ENCODE measurements at places on chromosomes 12 and 14.

- DNase-seq = no peak
Observed at GRCh38 chr14:53915364-53916014, 41.1 kb downstream of the BMP4 start.

- DNase-seq = no peak
Observed at GRCh38 chr12:101806265-101806664, 24.5 kb downstream of the GNPTAB start.

GRCh38 chr14:25044106-25044698 lies 5.7 kb downstream of the STXBP6 start:
- no peak for DNase-seq

DNA sequence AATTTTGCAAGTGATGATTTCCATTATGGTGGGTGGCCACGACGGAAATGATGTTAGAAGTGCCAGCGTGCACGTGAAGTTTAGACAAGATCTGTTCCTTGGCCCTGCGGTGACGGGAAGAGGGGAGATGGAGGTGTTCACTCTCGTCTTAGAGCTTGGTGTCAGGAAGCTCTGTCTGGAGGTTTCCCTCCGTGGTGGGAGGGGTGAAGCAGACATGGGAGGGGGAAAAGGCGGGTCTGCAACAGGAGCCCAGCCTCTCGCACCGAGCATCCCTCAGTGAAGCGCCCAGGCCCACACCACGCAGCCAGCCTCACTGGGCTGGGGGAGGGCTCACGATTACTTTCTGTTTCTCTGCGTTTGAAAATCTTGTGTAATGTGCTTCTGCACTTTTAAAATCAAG lies 26.3 kb downstream of the EML1 start:
- DNase-seq = no peak

DNA sequence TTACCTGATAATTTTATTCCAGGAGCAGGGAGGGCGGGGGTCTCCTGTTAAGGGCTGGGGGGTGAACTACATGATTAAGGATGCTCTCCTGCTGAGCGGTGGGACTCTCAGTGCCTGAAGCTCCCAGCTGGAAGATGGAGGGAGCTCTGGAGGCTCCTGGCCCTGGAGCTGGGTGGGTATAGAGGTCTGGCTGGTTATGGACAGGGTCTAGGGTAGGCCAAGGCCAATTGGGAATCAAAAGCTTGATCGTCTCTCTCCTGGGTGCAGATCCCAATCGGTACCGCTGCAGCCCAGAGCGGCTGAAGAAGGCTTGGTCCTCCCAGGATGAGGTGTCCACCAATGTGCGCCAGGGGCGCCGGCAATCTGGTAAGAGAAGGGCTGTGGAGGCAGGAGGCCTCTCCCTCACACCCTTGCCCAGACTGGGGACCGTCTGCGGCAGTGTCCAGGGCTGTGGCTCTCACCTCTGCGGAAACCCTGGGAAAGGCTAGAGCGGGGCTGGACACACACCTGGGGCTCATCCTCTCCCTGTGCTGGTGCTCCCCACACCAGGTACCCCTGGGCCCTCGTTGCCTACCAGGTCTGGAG lies 28.4 kb downstream of the PLEKHG3 start:
- no peak for DNase-seq

GRCh38 chr14:69151458-69152180 lies 1.3 kb downstream of the DCAF5 start:
- peak; percentile 78 for DNase-seq

GRCh38 chr14:103693515-103693914 lies 21.7 kb downstream of the XRCC3 start:
- DNase-seq = no peak

DNA sequence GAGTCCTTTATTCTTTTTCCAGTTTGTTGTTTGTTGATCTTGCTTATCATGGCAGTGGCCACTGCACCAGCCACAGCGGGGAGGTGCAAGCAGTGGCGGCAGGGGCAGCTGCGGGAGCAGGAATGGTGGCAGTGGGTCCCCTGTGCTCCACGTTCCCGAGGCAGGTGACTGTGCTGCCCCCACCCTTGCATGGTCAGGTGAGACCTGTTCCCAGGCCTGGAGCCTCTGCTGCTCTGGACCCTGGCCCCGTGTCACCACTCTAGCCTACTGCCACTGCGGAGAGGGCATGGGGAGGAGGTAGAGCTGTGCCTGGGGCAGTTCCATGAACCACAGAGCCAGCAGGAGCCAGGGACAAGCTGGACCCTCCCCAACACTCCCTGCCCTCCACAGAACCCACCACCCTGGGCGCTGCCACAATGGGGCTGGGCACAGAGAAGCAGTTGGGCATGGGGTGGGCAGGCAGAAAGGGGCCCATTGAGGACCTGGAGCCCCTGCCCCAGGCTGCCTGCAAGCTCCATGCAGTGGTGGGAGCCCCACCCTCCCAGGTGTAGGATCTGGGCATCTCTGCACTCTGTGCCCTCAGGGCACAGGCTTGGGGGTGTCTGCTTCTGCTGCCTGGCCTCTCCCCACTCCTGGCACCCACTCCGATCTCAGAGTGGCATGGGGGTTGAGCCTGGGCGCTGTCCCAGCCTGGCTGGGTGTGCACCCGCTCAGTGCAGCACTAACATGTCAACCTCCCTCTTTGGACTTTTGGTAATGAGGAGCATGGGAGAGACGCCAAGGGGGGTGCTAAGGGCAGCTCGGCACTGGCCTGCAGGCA lies 23.1 kb upstream of the WDR20 start:
- DNase-seq = no peak

DNA sequence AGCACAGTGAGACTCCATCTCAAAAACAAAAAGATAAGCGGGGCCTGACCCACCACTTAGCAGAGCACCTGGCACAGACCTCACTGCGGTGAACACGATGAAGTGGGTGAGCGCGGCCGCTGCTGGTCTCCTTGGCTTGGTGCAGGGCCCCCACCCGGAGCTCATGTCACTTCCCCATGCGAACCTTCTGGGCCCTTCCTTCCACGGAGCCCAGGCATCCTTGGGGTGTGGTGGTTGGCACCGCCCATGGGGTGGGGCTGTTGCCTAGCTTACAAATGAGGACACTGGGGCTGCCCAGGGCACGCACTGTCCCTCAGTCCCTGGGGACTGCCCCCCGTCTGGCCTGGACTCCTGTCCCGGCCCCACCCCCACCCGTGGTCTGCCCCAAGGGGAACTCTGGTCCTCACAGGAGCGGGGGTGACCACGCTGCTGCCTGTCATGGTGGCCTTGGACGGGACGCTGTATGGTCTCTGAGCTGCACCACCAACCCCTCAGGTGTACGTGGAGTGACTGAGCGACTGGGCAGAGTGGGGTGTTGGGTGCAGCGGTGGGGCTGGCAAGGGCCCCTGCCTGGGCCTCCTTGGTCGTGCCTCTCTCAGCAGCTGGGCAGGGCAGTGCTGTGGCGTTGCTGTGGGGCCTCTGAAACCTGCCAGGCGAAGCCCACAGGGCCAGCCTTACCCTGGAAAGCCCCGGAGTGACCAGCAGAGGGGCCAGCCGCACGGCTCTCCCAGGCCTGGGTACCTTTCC lies 15.3 kb downstream of the FBRSL1 start:
- peak; percentile 45 for DNase-seq

GRCh38 chr12:62292761-62293344 lies 32.6 kb downstream of the USP15 start:
- no peak for DNase-seq

DNA sequence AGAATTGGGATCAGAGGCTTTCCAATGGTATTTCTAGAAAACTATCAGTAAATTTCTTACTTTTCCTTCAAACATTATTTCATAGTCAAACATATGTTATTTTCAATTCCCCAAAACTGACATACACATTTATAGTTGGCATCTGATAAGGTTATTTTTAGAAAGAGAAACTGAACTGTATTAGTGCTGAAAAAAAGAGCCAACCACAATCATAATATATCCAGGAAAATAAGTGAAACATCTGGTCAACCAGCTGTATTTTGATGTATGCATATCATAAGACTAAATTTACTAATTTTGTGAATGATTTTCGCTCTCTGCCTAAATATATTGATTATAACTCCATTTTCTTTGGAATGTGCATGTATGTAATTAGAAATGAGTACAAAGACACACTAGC lies 554.2 kb downstream of the FLRT2 start:
- DNase-seq = no peak

GRCh38 chr12:20210621-20211215 lies 157.6 kb upstream of the PDE3A start:
- peak; percentile 69 for DNase-seq

GRCh38 chr14:99138999-99139865 lies 132.8 kb downstream of the BCL11B start:
- no peak for DNase-seq

DNA sequence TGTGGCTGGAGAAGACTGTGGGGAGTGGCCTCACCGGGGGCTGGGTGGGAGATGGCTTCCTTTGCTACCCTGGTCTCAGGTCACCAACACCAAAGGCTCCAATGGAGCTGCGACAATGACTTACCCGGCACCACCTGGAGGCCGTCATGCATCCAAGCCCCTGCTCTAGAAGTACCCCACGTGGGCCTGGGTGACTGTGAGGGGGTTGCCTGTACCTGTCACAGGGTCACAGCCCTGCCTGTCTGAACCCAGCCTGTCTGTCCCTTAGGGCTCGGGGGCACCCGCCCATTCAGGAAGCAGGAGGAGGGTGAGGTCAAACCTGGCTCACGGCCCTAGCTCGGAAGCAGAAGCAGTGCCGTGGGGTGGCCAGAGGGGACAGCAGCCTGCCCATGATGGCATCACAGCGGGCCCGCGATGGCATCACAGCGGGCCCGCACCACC lies 18.9 kb downstream of the ABCB9 start:
- DNase-seq = no peak

GRCh38 chr12:53097207-53097563 lies 282 bp upstream of the IGFBP6 start:
- no peak for DNase-seq

- no peak for DNase-seq
Observed at GRCh38 chr14:59698793-59699192, 122.2 kb upstream of the CCDC175 start.

- no peak for DNase-seq
Observed at GRCh38 chr12:32178341-32179010, 71.8 kb downstream of the BICD1 start.

DNA sequence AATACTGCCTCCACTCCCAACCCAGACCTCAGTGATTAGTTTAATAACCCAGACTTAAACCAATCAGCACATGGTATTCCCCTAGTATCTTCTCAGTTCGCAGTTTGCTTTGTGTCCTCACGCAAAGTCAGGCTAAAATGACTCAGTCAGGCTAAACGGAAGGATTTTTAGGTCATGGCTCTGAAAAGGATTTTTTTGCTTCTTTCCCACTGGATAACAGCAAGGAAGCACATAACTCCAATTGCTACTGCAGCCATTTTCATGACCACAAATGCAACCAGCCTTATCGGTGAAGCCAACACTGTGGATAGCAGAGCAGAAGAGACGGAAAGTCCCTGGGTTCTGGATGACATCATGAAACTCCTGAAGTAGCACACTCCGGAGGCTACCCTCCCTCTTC lies 67.7 kb downstream of the ZC3H14 start:
- DNase-seq = no peak

DNA sequence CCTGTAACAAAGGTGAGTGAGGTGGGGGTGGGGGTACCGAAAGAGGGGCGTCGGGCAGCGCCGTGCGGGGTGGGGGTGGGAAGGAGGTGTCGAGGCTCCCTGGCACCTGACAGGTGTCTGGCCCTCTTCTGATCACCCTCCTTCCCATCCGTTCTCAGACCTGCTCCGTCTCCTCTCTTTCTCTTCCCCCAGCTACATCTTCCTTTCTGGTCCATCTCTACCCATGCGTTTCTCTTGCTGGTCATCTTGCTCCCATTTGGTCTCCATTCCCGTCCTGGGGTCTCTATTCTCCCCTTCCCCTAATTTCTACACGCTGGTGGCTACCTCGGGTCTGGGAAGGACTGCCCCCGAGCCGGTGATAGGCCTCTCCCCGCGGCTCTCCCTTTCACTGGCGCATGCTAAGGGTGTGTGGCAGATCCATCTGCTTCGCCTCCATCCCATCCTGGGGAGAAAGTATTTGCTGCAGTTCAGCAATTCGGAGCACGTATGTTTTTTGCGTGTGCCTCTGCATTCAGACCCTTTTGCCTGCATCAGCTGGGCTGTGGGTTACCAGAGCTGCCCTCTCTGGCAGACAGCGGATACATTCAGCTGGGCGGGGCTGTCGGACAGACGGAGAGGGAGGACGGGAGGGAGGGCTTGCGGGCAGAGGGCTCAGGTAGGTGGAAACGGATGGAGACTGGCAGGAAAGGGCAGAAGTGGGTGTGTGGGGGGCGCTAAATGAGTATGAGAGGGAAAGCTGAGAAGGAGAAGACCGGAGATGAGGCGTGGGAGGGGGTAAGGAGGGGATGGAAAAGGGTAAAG lies 730 bp downstream of the CLSTN3 start:
- peak; percentile 54 for DNase-seq

DNA sequence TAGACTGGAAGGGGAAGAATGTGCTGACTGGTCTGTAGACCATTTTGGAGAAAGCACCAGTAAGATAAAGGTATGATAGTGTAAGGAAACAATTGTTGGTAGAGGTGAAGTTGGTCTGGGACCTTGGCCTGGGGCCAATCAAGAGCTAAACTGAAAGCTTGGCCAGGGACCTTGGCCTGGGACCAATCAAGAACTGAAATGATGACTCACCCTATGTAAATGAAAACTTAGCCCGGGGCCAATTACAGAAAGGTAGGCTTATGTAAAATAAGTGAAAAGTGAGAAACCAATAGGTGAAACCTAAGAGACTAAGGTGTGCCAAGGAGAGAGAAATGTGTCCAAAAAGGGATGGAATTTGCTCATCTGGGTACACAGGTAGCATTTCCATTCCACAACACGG lies 776.0 kb downstream of the C12orf50 start:
- DNase-seq = no peak

DNA sequence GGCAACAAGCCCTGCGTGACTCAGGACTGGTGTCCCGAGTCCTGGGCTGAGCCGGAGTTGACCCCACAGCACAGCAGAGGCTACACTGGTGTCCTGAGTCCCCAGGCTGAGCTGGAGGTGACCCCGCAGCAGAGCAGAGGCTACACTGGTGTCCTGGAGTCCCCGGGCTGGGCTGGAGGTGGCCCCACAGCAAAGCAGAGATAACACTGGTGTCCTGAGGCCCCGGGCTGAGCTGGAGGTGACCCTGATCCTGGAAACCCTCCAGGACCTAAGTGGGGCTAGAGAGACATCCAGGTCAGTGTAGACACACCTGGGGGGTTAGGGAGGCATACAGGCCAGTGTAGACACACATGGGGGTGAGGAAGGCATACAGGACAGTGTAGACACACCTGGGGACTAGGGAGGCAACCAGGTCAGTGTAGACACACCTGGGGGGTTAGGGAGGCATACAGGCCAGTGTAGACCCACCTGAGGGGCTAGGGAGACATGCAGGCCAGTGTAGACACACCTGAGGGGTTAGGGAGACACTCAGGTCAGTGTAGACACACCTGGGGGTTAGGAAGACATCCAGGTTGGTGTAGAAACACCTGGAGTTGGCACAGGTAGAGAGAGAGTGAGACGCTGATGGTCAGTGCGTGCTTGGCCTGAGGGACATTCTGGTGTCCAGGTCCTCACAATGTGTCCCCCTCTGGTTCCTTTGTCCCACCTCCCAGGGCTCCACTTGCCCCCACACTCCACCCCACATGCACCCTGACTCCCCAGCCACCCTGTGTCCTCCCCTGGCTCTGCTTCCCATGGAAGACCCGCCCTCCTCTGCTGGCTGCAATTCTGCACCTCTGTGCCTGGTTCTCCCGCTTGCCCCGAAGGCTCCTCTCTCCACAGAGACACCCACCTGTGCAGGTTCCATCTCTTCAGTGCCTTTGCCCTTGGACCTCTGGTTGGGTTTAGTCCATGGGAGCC lies 321.6 kb upstream of the SFSWAP start:
- no peak for DNase-seq

Data from KBM-7 (cell line).